ENCODE measurements at places on chromosomes 5 and 9.

DNA sequence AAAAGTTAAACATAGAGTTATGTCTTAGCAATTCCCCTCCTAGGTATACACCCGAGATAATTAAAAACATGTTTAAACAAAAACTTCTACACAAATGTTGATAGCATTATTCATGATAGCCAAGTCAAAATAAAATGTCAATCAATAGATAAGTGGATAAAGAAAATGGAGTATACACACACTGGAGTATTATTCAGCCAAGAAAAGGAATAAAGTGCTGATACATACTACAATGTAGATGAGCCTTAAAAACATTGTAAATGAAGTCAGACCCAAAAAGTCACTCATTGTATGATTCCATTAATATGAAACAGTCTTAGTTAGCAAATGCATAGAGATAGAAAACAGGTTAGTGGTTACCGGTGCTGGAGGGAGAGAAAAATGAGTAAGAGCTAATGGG is 34.3 kb upstream of the SHB start:
- no peak for DNase-seq

GRCh38 chr5:38922199-38922598 is 76.4 kb downstream of the OSMR start:
- DNase-seq, result peak; percentile 53

- no peak for DNase-seq
Observed at GRCh38 chr5:111132731-111133435, 40.7 kb downstream of the WDR36 start.

GRCh38 chr5:74516211-74516636 is 124.3 kb downstream of the ENC1 start:
- DNase-seq, result no peak

- DNase-seq, result no peak
Observed at GRCh38 chr9:104977580-104977979, 49.6 kb upstream of the ABCA1 start.

DNA sequence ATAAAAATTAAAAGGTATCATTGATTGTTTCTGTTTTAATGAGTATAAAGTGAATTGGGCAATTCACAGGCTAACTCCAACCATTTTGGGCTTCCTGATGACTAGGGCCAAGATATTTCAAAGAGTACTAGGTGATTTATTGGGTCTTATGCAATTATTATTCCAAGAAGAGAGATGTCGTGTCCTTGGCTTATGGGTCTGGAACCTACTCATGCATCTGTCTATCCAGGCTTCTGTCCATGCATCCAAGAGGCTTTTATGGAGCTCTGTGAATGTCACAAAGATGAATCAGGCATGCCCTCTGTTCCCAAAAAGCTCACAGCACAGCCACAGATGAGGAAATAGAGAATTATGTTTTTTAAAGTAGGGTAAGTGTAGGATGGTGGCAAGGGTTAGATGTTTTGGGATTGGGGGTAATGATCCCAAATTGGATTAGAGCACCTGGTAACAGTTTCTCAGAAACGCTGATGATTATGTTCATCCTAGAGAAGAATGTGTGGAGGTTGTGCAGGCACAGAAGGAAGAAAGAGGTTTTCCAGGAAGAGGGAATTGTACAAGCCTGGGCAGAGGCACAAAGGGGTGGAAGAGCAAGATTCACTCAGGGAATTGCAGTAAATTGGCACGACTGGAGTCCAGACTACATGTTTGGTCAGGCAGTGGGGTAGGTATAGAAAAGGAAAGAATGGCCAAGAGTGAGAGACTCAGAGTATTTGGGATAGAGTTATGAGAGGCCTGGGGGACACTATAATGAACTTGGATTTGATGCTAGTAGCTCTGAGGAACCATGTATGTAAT is 83.0 kb upstream of the TNC start:
- no peak for DNase-seq

- no peak for DNase-seq
Observed at GRCh38 chr9:79220251-79220650, 351.5 kb upstream of the TLE4 start.

- no peak for DNase-seq
Observed at GRCh38 chr5:154541553-154541952, 63.5 kb upstream of the HAND1 start.

DNA sequence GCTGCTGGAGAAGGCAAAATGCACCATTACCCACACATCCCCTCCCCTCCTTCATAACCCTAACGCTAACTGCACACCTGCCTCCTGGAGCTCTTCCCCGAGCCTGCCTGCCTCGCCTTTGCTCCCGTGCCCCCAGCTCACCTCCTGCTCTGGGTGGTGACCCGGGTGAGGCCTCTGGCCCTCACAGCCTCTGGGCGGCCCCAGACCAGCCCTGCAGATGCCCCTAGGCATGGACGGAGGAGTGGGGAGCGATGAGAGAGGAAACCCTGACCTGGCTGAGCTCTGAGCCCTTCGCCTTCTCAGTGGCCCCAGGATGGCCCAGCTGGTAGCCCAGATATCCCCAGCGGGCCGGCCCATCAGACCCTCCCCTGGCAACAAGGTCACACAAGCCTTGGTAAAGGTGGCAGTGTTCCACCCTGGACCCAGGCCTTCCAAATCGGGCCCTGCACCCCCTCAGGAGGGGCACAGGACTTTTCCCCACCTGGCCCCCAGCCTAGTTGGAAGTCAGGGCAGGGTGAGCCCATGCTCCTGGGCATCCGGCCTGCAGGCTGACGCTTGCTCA is 14.5 kb upstream of the CAMSAP1 start:
- no peak for DNase-seq

- no peak for DNase-seq
Observed at GRCh38 chr9:20014168-20014567, 225.3 kb upstream of the SLC24A2 start.

DNA sequence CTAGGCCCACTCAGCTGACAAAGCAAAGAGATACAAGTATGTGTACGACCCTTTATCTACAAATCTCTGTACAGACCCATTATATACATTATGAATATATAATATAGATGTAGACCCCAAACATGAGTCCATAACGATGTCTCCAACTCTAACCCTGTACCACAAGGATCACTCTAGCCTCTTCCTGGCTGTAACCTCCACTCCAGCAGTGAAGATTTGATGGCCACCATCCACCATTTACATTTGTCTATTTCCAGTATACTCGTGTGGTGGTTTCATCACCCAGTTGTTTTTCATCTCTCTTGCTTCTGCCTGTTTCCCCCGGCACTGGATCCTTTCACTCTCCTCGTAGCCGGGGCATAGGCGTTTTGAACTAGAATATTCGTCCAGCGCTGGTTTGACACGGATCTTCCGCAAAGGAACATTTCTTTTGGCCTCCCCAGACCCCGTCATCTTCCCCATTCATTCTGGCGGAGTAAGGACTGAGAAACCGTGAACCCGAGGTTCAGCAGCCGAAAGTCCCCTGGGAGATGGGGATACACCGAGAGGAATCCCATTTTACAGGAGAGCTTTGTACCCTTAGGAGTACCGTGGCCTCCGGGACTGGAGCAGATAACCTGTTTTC is 828 bp upstream of the TRIO start:
- no peak for DNase-seq

DNA sequence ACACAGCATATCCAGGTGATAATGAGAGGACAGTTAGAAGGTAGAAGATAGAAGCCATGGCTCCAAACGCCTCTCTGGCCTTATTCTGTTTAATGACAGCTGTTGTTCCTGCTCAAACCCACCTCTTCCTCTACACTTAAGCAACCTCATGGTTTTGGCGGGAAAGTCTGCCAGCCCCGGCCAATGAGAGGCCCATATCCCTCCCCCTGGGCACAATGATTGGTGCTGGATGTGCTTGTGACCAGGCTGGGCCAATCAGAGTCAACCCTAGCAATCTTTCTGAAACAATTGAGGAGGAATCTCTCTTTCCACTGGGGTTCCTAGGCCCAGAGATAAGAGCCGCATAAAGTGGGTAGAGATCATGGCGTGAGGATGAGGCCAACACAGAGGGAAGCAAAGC is 4.8 kb upstream of the GFI1B start:
- DNase-seq, result no peak

GRCh38 chr5:458547-459353 is 15.8 kb downstream of the EXOC3 start:
- no peak for DNase-seq

DNA sequence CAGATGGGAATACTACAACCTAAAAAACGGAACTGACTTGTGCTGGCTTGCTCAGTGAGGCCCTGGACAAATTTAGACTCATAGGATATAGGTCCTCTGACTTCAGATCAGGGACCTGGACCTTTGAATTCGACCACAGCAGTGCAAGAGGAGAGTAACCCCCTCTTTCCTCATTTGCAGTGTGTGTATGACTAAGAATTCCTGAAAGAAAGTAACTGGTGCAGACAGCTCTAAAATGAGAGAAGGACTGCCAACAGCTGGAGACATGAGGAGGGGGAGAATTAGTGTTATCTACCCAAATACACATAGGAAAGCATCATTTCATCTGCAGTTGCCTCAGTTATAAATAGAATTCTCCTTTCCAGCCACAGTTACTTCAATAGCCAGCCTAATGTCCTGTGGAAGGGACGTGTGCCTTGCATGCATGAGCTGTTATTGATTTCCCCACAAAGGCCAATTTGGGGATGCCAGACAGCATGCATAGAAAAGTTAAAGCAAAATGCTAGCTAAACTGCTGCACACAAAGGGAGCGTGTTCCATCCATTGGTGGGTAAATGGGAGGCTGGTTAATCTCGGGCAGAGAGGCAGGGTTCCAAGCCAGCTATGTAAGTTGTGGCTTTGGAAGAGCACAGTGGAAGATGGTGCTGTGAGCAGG is 442.7 kb downstream of the CDK5RAP2 start:
- DNase-seq, result no peak

DNA sequence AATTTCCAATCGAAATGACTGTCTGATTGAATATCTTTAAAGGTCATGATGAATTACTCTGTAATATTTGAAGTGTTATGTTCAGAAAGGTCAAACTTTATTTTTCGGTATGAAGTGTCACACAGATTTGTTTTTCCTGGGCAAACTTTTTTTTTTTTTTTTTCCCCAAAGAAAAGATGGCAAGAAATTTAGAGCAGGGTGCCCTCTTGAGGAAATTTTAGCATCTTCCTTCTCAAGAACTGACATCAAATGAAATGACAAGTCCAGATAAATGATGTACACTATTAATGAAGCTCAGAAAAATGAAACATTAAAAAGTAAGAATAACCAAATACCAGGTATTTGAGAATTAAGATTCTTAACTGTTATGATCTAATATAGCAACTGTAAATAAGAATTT is 123.6 kb downstream of the INVS start:
- no peak for DNase-seq

GRCh38 chr5:96344678-96345577 is 88.1 kb downstream of the PCSK1 start:
- no peak for DNase-seq

DNA sequence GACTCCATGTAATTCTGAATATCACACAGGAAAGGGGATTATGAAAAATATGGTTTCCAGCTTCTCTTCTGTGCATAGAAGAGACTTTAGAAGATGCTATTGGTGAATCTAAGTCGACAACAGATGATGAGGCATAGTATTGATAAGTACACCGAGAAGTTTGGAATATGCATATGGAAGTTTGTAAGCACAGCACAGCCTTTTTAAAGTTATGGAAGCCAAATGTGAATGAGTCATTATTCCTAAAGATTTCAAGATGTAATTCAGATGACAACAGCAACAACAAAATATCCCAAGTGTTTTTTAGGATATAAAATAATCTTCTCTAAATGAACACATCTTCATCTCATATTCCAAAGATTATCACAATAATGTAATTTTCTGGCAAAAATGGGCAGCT is 1723.3 kb downstream of the EFNA5 start:
- no peak for DNase-seq

- no peak for DNase-seq
Observed at GRCh38 chr5:24368115-24368514, 276.7 kb downstream of the CDH10 start.

- no peak for DNase-seq
Observed at GRCh38 chr5:34719029-34719428, 62.9 kb downstream of the RAI14 start.

DNA sequence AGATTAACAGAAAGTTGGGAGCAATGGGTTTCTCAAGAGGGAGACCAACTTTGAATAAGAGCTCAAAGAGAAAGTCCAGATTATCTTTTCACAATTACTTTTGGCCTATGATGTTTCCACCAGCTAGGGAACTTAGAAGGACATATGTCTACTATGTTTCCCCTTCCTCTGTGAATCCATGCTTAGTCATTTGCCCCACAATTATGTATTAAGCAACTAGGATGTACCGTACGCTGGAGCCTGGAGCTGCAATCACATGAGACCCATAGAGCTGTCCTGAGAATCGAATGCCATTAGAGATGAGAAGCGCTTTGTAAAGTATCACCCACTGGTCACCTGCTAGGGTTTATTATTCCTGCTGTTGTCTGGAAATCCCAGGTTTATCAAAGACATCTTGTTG is 78.8 kb downstream of the PDE6A start:
- no peak for DNase-seq

DNA sequence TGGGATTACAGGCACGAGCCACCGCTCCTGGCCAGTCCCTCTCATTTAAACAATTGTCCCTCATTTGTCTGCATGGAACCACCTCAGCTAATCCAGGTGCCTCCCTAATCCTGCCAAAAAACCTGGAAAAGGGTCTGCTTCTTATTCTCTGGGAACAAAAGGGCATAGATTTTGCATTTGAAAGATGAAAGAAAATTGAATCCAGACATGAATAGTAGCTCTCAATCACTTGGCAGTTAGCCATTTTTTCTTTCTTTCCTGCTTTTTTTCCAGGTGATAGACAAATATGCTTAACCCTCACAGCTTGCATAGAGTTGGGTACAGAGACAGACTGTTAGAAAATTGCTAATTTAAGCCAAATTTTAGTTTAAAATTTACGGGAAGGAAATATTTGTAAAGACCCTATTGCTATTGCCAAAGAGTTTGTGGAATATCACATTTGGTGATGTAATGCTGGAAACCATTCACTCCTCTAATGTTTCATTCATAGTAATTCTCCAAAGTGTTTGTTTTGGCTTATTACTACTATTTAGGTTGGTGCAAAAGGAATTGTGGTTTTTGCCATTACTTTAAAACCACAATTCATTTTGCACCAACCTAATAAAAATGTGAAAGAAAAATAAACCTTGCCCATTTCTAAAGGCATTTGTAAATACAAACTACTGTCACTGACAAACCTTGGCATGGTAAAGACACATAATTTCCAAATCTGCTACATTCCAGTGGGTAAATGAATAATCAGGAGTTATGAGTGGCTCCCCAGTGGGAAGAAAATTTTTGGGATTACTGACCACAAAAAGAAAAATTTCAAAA is 80.5 kb upstream of the JAK2 start:
- no peak for DNase-seq

DNA sequence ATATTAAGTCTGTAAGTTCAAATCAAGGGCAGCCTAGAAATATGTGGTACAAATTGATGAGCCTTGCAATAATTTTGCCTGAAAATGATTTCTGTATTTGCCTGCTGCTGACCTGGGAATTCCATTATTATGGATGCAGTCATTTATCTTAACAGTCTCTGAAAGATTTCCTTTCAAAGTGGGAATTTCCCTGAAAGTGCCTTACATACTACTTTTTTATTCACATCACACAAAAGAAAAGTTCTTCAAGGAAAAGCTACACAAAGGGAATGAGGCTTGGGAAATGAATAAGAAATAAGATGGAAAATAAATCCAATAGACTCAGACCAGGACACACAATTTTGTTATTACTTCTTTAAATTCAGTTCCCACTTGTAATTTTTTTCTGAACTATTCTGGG is 537.8 kb upstream of the PTGER4 start:
- no peak for DNase-seq

GRCh38 chr5:159663986-159664385 is 252.3 kb upstream of the ADRA1B start:
- no peak for DNase-seq

GRCh38 chr9:105062222-105062855 is 134.4 kb upstream of the ABCA1 start:
- no peak for DNase-seq

Data from ureter (tissue), 1 donor.